ENCODE measurements at places on chromosomes 7 and 10.

GRCh38 chr10:839550-840205 lies 91.8 kb downstream of the LARP4B start:
- no peak for DNase-seq

DNA sequence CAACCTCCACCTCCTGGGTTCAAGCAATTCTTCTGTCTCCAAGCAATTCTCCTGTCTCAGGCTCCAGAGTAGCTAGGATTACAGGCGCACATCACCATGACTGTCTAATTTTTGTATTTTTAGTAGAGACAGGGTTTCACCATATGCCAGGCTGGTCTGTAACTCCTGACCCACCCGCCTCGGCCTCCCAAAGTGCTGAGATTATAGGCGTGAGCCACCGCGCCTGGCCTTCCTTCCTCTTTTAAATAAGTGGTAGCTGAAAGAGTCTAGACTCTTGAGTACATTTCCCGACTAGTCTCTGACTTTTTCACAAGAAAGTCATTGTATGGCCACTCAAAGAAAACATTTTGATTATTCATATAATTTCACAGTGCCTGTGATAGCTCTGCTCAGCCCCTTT lies 636.2 kb upstream of the ANKRD30A start:
- DNase-seq, result no peak

- DNase-seq, result no peak
Observed at GRCh38 chr7:75662579-75663301, 76.0 kb downstream of the HIP1 start.

- no peak for DNase-seq
Observed at GRCh38 chr7:137755846-137756651, 90.7 kb downstream of the DGKI start.

GRCh38 chr7:50822706-50823105 lies 40.0 kb upstream of the GRB10 start:
- DNase-seq, result no peak

GRCh38 chr7:132800522-132800921 lies 224.3 kb upstream of the PLXNA4 start:
- DNase-seq, result no peak

DNA sequence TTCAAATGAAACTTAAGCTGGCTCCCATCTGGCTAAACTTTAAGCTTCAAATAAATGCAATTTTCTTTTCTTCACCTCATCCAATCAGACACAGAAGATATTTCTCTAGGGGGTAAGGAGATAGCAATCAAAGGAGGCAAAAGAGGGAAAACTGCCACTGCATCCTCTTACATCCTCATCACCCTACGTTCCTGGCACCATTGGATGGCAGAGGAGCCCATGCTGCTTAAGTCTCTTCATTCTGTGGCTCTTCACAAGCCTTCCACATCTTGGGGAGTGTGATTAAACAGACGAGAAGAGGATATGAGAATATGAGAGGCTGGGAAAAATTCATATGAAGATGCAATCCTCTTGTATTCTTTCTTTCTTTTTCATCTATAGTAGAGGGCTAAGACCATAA lies 345.7 kb upstream of the AOAH start:
- no peak for DNase-seq

GRCh38 chr10:9081253-9081652 lies 1026.8 kb downstream of the GATA3 start:
- DNase-seq, result no peak

Measured in liver (tissue), 10 donors.